ENCODE measurements at places on chromosomes 5 and 9.

GRCh38 chr5:178486239-178486641, 104.0 kb downstream of the COL23A1 start:
- peak; percentile 87 for DNase-seq

GRCh38 chr5:72525816-72526215, 18.6 kb upstream of the ZNF366 start:
- peak; percentile 66 for DNase-seq

DNA sequence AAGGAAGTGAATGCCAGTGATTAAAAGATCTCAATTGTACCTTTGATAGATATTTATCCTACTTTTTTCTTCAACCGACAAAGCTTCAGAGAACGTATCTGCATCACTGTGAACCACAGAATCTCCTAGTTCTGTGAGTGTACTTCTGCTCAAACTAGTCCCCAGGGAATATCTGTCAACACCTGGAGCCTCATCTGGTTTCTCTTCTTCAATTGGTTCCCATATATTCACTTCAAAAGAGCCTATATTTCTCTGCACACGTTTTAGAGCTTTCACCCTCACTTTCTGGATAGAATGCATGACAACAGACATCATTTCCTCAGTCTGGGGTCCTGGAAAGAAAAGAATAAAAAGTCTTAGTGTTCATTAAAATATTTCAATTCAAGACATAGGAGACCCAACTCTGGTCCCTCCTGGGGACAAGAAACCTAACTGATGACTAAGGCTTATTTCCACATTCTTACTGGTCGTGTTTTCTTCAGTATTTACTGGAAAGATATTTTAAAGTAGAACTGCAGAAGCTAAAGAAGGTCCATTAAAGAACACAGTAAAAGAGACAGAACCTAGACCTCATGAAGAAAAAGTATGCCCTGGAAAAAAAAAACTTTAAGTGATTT, 64.3 kb downstream of the CPLANE1 start:
- no peak for DNase-seq

- no peak for DNase-seq
These were observed 33.2 kb downstream of the YTHDC2 start for GRCh38 chr5:113546703-113547183.

GRCh38 chr5:36056422-36056821, 10.3 kb downstream of the UGT3A2 start:
- DNase-seq, result no peak
